ENCODE measurements at places on chromosomes 4 and X.
A peak's percentile ranks its signal among the peaks of the same experiment; 100 is the strongest.

DNA sequence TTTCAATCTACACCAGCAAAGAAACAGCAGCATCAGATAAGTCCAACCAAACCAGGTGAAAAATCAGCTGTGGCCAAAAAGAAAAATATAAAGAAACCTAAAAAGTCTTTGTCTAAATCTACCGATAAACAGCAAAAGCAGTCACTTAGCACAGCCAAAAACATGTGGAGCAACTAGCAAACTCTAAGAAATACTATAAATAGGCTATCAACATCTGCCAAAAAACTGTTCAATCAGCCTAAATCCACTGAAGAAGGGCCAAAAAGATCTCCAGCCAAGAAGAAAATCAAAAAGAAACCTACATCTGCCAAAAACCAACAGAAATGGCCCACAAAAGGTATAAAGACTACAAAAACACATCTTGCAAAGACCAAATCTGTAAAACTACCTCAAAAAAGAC, 36.7 kb upstream of the CABS1 start:
- DNase-seq, result no peak

- DNase-seq, result peak; percentile 34
These were observed 593 bp downstream of the SH3RF1 start for GRCh38 chr4:169269916-169270809.

GRCh38 chrX:103309860-103310554, 783 bp downstream of the BEX2 start:
- no peak for DNase-seq

DNA sequence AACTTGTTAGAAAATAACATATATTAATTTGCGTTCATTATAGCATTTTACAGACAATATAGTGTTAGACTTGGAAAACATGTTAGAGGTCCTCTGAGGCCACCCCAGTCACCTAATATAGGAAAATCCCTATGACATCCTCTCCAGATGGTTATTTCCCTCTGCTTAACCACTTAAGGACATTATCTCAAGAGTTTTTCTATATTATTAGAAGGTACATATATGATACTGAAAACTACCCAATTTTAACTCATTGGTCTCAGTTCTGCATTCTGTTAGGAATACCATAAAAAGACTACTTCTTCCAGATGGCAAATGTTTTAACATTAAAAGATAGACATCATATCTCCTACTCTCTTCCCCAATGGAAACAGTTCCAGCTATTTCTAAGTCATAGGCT, 21.4 kb downstream of the PTPN13 start:
- DNase-seq, result no peak

DNA sequence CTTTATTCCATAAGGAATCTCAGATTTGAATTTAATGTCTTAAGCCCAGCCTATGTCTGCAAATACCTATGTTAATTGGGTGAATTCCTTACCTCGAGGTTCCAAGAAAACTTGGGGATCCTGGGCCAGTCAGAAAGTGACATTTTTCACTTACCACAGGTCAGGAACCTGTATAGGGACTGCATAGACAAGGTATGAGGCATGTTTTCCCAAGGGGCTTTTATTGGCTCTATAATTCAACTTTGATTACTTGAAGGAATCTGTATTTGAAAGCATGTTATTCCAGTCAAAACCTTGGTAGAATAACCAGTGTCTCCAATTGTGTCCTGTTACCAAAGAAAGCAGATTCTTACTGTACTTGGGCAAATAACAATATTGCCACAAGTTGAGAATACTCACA, 8.5 kb upstream of the MPP1 start:
- DNase-seq, result no peak

DNA sequence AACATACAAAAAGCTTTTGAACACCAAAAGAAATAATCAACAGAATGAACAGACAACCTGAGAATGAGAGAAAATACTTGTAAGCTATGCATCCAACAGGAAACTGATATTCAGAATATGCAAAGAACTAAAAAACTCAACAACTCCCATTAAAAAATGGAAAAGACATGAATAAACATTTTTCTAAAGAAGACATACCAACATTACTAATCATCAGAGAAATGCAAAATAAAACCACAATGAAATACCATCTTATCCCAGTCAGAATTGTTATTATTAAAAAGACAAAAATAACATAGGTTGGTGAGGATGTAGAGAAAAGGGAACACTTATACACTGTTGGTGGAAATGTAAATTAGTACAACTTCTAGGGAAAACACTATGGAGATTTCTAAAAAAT, 1161.9 kb downstream of the PCDH19 start:
- DNase-seq, result no peak

DNA sequence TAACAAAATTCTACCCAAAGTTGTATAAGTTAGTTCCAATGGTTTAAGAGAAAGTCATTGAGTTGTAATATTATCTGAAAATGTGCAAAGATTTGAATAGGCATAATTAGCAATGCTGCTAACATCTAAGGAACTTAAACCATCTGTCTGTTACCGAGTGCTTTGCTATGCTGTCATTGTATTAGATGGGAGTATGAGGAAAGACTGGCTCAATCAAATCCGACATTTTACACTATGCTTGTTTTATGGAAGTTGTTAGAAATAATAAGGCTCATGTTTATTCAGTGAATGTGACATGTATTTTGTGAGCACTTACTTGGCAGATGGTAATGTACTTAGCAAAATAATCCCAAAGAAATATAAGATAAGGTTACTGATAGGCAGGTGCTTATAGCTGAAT, 1715.1 kb downstream of the PCDH7 start:
- no peak for DNase-seq

DNA sequence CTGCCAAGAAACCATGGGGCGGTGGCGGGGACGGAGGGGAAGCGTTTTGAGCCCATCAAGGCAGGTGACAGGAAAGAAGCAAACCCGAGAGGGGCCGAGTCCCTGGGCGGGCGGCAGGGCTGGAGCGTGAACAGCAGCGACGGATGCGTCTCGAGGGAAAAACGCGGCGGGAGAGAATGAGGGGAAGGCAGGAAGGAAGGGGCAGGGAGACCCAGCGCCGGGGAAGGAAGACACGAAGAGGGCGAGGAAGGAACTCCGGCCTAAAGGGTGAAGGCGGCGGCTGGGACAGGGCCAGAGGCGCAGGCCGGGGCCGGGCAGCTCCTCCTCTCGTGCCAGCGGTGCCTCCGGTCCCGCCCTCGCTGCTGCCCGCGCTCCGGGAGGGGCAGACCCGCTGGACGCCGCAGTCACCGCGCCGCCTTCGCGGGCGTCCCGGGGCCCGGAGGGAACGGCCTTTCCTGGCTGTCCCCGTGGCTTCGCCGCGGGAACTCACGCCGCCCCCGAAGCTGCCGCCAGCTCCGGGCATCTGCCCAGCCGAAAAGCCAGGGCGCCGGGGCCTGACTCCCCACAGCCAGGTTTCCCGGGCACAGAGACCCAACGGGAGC, 751 bp upstream of the RGS12 start:
- DNase-seq, result peak; percentile 69

GRCh38 chr4:170083541-170083940, 6.2 kb downstream of the AADAT start:
- DNase-seq, result no peak

DNA sequence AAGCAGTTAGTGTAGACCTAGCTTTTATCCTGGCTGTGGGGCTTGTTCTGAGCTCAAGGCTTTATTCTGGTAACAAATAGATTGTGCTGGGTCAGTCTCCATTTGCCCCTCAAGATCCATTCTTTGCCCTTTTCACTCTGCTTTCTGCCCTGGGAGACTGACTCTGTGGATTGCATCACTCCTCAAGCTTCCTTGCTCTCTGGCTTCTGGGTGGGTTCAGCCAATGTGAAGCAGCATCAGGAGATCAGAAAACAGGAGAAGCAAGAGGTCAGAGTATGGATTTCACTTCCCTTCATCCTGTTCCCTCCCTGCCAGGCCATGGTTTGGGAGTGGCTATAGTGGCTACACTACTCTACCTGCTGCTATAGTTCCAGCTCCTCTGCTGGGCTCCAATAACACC, 184.1 kb upstream of the NDP start:
- no peak for DNase-seq

- DNase-seq, result no peak
These were observed 13.9 kb upstream of the GTPBP6 start for GRCh38 chrX:332496-332860.

DNA sequence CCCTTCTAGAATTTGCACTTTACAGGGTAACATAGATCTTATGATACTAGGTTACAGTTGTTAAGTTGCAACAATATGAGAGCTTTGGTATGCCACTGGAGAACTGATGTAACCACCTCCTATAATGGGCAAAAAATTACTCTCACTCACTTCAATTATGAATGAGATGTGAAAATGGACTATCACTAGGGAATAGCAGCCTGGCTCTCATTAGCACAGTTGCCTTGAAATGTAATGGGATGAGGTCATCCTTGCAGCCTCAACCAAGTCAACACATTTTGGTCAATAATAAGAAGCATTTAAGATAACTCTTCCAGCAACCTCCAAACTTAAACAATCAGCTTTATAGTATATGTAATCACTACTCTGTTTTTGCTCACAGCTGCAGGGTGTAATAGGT, 69.4 kb downstream of the TBC1D9 start:
- no peak for DNase-seq
